HS-27A (cell line): ENCODE measurements at places on chromosomes 16 and 17.

GRCh38 chr16:19108409-19109287 is 5.1 kb upstream of the ITPRIPL2 start:
- DNase-seq, result no peak

GRCh38 chr17:17561408-17562145 is 29.9 kb downstream of the PEMT start:
- no peak for DNase-seq

DNA sequence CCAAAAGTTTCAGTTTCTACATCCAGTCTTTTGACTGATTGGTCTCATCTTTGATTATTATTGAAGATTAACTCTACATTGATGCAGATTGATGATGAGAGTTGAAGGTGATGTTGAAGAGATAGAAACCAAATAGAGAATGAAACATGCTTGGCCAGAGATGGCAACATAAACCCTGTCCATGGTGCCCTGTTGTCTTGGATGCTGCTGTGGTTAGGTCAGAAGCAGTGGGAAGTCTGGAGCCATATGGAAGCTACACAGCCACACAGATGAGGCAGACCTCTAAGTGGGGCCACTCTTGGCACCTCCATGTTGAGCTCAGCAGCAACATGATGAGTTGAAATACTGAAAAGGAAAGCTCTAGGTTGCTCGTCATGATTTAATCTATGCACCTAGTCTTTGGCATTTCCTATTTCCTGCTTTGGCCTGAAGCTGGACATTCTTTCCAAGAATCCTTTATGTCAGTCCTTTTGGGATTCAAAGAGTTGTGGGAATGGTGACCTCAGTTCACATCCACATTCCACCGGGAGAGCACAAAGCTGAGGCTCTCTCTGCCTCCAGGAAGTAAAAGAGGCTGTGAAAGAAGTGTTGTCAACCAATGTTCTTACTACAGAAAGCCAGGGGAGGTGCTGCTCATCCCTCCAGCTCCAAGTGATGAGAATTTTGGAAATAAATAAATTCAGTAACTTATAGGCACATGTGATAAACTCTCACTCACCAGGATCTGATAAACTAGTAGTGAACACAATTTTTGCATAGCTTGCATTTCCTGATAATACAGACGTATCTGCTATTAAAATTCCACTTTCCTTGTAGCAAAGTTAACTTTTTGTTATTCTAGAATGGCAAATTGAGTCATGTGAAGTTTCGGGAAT is 127.7 kb upstream of the MAF start:
- no peak for DNase-seq

GRCh38 chr17:17347956-17348871 is 45.0 kb downstream of the NT5M start:
- DNase-seq, result no peak

- no peak for DNase-seq
These were observed 15.4 kb downstream of the SMTNL2 start for GRCh38 chr17:4599505-4600281.
